Activated CD4-positive, CD25-positive, alpha-beta regulatory T cell treated with anti-CD3 and anti-CD28 coated beads, Interleukin-2, amount 50 U/mL, for 16 hours (primary cell): ENCODE measurements at places on chromosomes 1 and 21.
A peak's percentile ranks its signal among the peaks of the same experiment; 100 is the strongest.

- no peak for DNase-seq
Observed at GRCh38 chr1:153746174-153746573, 18.3 kb downstream of the INTS3 start.

GRCh38 chr1:221032637-221033280 lies 153.5 kb downstream of the HLX start:
- DNase-seq = no peak

DNA sequence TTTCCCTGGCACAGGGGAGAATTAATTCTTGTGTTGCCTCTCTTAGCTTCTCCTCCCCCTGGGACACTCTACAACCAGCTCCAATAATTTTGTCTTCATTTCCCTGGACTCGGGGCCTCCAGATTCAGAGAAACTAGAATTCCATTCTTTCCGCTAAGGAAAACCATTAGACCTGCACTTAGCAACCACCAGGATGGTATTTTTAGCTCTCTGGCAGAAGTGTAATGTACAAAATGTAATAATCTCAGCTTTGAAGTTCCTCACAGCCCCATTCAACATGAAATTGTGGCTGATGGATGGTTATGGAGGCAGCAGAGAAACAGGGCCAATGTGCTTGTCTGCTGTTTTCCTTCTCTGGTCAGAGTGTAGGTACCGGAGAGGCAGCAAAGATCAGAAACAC lies 113.8 kb downstream of the KCND3 start:
- DNase-seq = no peak

GRCh38 chr21:40242586-40243265 lies 375.5 kb downstream of the PCP4 start:
- DNase-seq = no peak

DNA sequence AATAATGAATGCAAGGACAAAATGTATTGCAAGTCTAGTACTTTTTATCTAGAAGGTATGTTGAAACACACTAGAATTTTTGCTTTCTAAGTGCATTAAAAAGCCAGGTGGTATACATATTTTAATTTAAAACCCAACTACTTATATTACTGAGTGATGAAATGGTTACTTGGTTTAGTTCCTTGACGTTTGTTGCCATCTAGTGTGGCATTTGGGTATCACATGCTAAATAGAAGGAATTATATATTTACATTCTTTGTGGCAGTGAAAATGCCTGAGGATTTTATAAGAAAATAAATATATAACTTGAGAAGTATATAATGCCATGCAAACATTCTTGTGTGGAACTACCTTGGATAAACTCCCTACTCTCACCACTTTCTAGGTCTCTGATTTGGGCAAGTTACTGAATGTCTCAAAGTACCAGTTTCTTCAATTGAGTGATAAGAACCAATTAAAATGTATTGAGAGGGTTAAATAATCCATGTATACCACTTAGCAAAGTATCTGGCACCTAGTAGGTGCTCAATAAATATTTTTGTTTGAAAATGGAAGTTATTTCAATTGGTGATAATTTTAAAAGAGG lies 69.6 kb downstream of the SDCCAG8 start:
- peak; percentile 3 for DNase-seq

DNA sequence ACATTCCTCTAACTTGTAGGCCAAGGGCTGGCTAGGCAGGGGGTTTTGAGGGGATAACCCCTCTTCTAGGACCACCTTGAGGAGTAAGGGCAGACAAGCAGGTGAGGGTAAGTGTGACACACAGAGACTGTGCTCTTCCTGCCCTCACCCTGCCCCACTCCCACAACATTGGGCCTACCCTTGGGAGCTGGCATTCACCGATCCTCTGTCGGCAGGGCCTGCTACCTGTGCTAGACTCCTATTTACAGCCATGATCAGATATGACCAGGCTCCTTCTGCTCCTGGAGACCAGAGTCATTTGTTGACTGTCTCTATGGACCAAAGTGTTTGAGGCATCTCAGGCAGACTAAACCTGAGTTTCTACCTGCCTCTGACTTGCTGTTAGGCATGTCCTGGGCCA lies 68.3 kb downstream of the SYF2 start:
- DNase-seq = no peak

GRCh38 chr1:150017206-150017750 lies 6.8 kb upstream of the OTUD7B start:
- no peak for DNase-seq

DNA sequence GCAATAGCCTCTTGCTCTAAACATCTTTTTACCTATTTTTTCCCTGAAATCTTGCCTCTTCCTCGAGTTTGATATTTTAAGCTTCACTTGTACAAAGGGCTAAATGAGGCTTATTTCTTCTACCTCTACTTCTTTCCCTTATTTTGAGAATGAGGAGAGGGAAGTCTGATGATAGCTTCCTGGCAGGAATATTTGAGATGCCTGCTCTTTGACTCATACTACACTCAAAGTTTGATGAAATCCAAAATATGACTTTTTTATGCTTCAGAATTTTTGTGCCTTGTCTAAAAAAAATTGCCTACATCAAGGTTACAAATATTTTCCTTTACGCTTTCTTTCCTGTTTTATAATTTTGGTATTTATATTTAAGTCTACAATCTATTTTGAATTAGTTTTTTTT lies 624.4 kb upstream of the PLXNA2 start:
- DNase-seq = no peak

- no peak for DNase-seq
Observed at GRCh38 chr21:41614511-41614910, 106.6 kb upstream of the TMPRSS2 start.

GRCh38 chr21:42848932-42849758 lies 30.2 kb downstream of the WDR4 start:
- DNase-seq = no peak

DNA sequence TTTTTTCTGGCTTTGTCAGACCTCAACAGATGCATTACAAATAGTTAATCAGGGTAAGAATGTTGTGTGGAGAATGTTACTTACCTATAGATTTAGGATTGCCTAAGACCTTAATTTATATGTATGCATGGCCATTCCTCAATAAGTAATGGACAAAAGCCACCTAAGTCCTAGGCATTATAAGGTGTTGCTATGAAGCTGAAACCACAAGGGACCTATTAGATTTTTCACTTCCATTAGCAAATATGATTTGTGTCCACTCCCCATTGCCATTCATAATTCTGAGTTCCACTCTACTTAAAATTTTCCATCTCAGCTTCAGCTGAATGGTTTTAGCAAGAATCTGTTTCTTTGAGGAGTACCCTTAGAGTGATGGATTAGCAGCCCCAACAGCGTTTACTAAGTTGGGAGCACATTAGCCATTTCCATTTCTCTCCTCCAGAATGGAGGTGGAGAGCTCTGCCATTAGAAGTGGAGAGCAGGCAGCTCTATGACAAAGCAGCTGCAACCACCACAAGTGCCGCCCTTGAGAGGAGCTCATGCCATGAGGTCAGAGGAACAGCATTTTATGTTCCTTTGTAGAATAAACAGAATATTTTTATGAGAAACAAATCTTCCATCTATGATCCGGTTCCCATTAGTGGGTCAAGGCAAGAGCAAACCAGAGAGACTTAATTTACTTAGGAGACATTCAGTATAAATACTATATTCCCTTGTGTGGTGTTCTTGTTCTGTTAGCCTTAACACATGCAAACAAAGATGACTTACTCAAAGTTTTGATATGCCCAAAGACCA lies 28.9 kb upstream of the C1orf87 start:
- no peak for DNase-seq

- no peak for DNase-seq
Observed at GRCh38 chr21:35963920-35964451, 96.3 kb downstream of the SETD4 start.

GRCh38 chr21:41481191-41481590 lies 26.8 kb downstream of the TMPRSS2 start:
- DNase-seq = no peak

- no peak for DNase-seq
Observed at GRCh38 chr1:214525535-214526019, 25.8 kb downstream of the PTPN14 start.

- no peak for DNase-seq
Observed at GRCh38 chr1:87451229-87451920, 122.7 kb downstream of the LMO4 start.

DNA sequence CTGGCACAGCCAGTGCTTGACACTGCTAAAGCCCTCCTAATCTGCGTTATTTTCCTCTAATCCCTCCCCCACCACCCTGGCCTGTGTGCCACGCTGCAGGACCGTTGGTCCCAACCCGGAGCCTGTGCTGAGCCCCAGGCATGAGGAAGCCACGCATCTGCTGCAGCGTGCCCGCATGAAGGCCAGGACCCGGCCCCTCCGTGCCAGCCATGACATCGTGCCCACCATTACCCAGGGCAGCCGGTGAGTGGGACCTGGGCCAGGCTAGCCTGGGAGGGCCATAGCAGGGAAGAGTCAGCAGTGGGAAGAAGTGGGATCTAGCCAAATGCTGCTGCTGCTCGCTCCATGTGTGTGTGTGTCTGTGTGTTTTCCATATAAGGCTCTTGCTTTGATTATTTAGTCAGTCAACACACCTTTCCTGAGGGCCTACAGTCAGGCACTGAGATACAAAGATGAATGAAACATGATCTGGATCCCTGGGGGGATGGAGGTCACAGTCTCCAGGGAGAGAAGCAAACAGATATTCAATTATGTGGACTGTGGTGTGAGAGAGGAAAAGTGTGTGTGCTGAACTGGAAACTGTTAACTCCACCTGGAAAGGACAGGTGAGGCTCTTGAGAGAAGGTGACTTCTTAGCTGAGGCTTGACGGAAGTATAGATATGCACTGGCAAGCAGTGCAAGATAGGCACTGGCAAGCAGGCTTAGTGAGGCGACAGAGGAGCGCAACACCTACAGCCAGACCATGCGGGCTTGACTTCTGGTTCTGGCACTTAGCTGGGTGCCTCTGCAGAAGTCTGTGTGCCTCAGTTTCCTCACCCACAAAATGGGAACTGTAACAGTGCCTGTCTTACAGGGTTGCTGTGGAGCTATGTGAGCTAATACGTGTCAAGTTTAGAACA lies 15.9 kb downstream of the KIAA1614 start:
- DNase-seq = no peak

DNA sequence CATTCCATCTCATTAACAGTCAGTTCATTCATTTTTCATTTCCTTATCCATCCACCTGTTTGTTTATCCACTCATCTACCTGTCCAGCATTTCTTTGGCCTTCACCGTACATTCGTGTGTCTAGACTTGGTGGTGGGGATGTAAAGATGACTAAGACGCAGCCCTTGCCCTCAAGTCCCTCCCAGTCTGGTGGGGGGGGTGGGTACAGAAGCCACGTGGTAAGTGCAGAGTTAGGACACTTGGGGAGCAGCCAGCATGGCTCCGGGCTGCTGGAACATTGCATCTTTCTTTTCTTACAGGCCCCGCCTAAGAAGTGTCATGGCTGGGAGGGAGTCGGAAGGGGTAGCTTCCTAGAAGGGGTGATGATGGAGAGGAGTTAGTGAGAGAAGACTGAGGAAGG lies 17.2 kb downstream of the KIF26B start:
- DNase-seq = no peak

DNA sequence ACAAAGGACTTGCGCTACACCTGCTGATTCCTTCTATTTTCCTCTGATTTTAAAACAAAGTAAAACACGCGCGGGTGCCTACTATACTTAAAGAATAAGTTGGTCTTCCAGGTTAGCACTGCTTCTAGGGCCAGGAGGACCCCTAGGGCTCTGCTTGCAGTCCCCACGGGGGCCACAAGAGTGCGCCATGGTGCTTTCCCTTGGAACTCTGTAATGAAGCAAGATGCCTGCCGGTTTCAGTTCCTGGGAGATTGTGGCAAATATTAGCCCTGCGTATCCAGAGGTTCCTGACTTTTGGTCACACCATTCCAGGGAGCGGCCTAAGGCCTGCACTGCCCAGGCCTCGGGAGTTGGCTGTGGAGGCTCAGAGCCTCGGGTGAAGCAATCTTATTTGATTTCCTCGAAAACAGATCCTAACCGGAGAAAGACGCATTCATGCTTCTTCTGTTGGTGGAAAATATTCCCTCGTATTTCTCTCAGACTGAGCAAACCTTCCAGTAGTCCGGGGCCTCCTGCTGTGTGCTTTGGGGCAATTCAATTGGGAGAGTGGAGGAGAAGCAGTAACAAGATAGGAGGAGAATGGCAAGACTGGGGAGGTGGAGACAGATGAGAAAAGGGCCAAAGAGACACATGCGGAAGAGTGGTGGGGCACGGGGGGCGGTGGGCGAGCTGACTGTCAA lies 25.3 kb downstream of the ADAM30 start:
- DNase-seq = no peak

GRCh38 chr1:231774719-231775335 lies 148.2 kb downstream of the DISC1 start:
- no peak for DNase-seq

DNA sequence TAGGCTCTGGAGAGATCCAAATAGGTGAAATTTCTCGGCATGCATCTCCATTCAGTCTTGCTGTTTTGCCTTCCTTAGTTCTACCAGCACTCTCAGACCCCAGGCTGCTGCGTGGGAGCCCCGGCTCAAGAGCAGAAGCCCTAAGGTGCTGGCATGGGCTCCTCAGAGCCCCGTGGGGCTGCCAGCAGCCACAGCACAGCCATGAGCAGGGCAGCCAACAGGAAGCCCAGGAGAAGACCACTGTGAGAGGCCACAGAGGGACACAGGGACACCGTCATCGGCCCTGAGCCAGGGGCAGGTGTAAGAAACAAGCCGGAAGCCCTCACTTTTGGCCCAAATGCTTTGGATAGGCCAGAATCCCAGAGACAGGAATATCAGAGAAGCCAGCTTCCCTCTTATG lies 66.6 kb downstream of the HIVEP3 start:
- no peak for DNase-seq

DNA sequence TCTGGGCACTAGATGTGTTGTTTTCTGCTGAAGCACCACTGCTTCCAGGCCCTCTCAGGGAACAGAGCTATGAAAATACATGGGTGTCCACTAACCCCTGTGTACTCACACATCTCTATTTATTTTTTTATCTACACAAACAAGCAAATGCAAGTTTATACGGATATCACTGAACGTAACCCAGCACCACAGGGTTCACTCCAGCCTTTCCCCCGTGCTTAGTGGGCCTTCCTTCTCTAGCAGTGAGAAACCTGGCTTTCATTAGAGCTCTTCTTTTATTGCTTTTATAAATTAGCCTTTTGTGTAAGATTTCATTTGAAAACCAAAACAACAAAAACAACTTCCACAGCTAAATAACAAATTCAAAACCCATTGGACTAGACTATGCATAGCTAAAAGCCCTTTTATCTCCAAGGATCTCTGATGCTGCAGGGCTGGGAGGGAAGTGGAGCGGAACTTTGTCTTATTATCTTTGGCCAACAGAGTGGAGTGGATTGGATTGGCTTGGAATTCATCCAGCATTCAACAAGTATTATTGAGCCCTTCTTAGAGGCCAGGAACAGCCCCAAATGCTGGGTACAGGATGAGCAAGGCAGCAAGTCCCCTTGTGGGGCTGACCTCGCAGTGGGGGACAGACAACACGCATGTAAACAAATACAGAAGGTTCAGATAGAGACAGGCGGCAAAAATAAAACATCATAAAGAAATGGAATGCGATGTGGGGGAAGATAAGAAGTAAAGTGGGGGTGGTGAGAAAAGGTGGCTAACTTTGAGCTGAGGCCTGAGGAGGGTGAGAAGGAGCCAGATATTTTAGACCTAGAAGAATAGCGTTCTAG lies 371.8 kb upstream of the POU3F1 start:
- no peak for DNase-seq

GRCh38 chr1:152188673-152189591 lies 29.9 kb upstream of the RPTN start:
- DNase-seq = peak; percentile 49

GRCh38 chr1:27992276-27992675 lies 32.5 kb downstream of the XKR8 start:
- DNase-seq = no peak
